ENCODE measurements at places on chromosomes 4 and X. TPM values are rescaled to one million over a fixed set of nuclear protein-coding genes. Genes with fewer than 3 reads are reported as not detected.

DNA sequence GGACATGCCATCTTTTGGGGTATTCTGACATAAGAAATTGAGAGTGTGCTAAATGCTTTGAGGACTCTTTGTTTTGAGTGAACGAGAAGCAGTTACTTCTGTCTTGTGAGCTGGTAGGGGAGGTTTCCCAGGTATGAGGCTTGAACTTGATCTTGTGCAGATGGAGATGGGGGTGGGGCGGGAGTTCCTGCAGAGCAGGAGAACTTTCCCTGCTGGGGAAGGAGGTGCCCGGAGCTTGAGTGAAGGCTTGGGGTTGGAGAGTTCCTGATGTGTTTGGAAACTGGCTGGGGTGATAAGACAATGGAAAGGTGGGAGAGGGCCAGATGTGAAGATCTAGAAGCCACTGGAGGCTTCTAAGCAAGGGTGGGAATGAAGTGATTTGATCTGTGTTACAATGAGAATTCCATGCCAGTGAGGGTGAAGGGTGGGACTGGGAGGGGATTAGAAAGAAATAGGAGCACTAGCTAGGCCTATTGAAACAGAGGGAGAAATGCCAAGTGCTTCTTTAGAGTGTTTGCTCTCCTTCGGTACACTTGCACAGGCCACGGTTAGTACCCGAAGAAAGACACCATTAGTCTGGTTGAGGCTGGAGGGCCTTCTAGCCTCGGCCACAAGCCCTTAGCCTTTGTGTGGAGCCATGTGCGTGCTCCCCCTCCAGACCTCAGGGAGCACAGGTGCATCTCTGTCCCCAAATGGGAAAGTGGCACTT is 103.5 kb upstream of the STOX2 start:
- no peak for DNase-seq

DNA sequence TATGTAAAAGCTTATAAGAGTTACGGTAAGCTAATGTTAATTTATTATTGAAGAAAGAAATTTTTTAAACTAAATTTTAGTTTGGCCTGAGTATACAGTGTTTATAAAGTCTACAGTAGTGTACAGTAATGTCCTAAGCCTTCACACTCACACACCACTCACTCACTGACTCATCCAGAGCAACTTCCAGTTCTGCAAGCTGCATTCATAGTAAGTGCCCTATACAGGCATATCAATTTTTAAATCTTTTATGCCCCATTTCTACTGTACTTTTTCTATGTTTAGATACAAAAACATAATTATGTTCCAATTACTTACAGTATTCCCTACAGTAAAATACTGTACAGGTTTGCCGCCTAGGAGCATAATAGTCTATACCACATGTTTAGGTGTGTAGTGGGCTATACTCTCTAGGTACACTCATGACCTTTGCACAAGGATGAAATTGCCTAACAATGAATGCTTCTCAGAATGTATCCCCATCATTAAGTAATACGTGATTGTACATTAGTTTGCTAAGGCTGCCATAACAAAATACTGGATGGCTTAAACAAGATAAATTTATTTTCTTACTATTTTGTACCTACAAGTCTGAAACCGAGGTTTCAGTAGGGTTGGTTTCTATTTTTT is 333.8 kb upstream of the PCDH7 start:
- no peak for DNase-seq

DNA sequence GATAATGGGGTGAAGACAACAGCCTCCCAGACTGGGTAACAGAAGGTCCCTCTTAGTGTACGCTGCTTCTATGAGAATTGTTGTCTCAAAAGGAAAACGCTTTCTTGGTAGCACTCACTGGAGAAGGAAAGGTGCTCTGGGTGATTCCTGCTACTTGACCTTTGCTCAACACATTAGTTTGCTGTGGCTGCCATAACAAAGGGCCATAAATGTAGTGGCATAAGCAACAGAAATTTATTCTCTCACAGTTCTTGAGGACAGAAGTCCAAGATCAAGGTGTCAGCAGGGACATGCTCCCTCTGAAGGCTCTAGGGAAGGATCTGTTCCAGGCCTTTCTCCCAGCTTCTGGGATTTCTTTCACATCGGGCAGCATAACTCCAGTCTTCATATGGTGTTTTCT is 19.0 kb downstream of the HCCS start:
- no peak for DNase-seq

CACNA1F gene
- total RNA-seq: 0.49 TPM

MAGEC2 gene
- not detected for total RNA-seq
